Colonic mucosa (tissue), 4 donors: ENCODE measurements at places on chromosomes 4 and X. TPM values are rescaled to one million over a fixed set of nuclear protein-coding genes. Genes with fewer than 3 reads are reported as not detected.

The HSD17B13 gene
- total RNA-seq: 1.1 TPM

The OTC gene
- 2.6 TPM for total RNA-seq

The USP17L27 gene
- not detected for total RNA-seq

The FGFBP1 gene
- total RNA-seq: 62.3 TPM

The ANOS1 gene
- 0.24 TPM for total RNA-seq
